ENCODE measurements at places on chromosomes 1 and 21. TPM values are rescaled to one million over a fixed set of nuclear protein-coding genes. Genes with fewer than 3 reads are reported as not detected.

The EFNA3 gene
- 0.75 TPM for total RNA-seq

The NOTCH2 gene
- 20.1 TPM for total RNA-seq

DNA sequence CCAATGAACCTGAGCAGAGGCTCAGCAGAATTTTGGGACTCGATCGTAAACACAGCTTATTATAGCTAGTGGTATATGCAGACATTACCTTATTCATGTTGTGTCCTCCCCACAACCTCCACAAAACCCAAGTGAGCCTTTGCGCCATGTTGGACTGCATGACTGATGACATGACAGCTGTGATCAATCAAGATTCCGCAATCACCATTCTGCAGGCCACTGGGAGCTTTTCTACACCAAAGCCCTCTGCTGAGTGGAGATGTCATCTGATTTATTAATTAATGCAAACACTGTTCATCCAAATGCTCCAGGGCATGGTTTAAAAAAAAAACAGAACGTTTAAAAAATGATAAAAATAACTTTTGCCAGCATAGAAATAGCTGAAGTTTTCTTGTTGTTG is 7.9 kb upstream of the SRP9 start:
- no peak for DNase-seq

- no peak for DNase-seq
Observed at GRCh38 chr1:85983316-85983715, 173.3 kb downstream of the COL24A1 start.

- DNase-seq, result no peak
Observed at GRCh38 chr1:242828199-242828598, 303.7 kb upstream of the PLD5 start.

DNA sequence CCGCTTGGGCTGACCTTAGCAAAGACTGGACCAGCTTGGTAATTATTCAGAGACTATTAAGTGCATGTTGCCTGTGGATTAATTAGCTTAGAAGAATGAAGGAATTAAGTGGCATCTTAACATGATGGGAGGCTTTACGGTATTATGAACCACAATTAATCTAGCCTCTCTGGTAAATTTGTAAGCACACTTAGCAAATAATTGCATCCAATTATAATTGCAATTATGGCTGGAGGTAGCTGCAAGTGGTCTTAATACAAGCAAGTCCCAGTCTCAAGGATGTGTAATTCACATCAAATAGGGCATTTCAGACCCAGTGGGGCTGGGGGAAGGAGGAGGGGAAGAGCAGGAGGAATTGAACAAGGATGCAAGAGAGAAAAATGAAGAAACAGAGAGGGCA is 151.6 kb downstream of the CNIH3 start:
- DNase-seq, result no peak

All from Right ventricle myocardium superior (tissue), 1 donor.